ENCODE measurements at places on chromosomes 3 and 15.

GRCh38 chr15:63089260-63090043 lies 32.2 kb upstream of the LACTB start:
- no peak for DNase-seq

DNA sequence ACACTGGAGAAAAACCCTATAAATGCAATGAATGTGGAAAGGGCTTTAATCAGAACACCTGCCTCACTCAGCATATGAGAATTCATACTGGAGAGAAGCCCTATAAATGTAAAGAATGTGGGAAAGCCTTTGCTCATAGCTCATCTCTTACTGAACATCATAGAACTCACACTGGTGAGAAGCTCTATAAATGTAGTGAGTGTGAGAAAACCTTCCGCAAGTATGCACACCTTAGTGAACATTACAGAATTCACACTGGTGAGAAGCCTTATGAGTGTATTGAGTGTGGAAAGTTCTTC lies 7.4 kb upstream of the ZNF501 start:
- DNase-seq = no peak

- DNase-seq = no peak
Observed at GRCh38 chr3:115071166-115071565, 75.9 kb downstream of the ZBTB20 start.

DNA sequence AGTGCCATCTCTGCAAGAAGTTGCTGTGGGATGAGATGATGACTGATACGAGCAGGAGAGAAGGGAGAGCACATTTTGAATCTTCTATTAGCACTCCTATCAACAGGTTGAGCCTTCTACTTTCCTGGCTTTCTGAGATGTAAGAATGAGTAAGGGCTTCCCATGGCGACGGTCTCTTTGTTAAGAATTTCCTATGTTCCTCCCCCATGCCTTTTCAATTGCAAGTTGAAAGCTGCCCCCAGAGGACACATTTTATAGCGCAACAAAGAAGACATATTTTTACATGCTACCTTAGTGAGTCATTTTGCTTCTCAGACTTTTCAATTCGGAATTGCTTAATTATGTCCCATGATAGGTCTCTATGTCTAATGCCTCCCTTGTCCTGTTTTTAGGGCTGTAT lies 71.3 kb upstream of the LRTM1 start:
- DNase-seq = no peak

GRCh38 chr15:94230883-94231722 lies at the start of gene MCTP2:
Gene MCTP2 (plus strand): TSS chr15:94231561. CDS start chr15:94298266, 66,705 bp downstream.
- DNase-seq = peak; percentile 77

GRCh38 chr3:83482402-83483070 lies 1476.3 kb upstream of the CADM2 start:
- DNase-seq = no peak

- no peak for DNase-seq
Observed at GRCh38 chr3:39106851-39107387, 508 bp downstream of the GORASP1 start.

DNA sequence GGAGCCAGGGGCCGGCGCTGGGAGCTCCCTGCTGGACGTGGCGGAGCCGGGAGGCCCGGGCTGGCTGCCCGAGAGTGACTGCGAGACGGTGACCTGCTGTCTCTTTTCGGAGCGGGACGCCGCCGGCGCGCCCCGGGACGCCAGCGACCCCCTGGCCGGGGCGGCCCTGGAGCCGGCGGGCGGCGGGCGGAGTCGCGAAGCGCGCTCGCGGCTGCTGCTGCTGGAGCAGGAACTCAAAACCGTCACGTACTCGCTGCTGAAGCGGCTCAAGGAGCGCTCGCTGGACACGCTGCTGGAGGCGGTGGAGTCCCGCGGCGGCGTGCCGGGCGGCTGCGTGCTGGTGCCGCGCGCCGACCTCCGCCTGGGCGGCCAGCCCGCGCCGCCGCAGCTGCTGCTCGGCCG lies 1.5 kb downstream of the SMAD6 start:
- no peak for DNase-seq

- no peak for DNase-seq
Observed at GRCh38 chr3:123571264-123571972, 13.4 kb downstream of the HACD2 start.

- DNase-seq = no peak
Observed at GRCh38 chr3:140931801-140932200, 9.8 kb upstream of the SLC25A36 start.

DNA sequence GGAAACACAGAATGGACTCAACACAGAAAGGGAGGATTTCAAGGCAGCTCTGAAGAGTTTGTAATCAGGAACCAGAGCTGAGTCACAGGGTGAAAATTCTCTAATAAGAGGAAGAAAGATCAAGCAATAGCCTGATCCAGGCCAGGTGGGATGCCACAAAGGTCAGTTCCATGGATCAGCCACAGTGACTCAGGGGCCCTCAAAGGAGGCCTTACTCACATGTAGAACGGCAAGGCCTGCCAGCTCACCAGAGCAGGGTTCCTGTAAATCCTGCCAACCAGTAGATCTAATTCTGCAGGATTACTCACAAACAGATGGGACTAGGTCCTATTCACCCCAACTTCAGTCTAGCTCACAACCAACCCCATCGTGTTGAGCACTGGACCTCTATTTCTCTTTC lies 78.3 kb upstream of the PPP2R3A start:
- no peak for DNase-seq

- DNase-seq = no peak
Observed at GRCh38 chr3:127730171-127730570, 57.4 kb downstream of the ABTB1 start.

- no peak for DNase-seq
Observed at GRCh38 chr3:20669675-20670074, 483.7 kb upstream of the SGO1 start.

DNA sequence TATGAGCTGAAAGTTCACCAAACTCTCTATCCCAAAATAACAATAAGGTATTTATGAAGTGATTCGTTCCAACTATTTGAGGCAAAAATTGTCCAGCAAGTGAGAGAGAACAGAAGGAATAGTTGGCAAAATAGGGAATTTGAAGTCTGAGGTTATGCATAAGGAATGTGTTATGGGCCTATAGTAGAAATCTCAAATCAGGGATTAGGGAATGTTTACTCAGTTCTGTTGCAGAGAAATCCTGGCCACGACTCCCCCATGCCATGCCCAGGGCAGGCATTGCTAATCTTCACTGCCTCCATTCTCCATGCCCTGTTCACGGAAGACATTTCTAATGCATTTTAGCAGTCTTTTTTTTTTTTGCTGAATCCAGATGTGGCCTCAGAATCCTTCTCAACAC lies 58.6 kb downstream of the FLNB start:
- no peak for DNase-seq

DNA sequence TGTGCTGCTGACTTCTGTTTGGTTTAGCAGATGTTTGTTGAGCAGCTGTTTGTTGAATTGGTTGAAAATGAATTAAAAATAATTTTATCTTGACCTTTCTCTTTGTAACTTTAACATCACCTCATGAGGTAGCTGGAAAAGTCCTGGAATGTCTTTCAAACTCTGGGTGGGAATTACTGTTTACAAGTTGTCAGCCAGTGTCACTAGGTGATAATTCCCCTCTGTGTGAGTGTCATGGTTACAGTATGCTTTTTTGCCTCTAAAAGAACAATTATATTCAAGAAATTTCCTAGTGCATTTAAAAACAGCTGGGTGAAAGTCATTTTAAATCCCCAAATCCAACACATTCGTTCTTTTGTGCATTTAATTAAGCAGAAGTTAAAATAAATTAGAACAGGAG lies 113.2 kb downstream of the PTPRG start:
- no peak for DNase-seq

DNA sequence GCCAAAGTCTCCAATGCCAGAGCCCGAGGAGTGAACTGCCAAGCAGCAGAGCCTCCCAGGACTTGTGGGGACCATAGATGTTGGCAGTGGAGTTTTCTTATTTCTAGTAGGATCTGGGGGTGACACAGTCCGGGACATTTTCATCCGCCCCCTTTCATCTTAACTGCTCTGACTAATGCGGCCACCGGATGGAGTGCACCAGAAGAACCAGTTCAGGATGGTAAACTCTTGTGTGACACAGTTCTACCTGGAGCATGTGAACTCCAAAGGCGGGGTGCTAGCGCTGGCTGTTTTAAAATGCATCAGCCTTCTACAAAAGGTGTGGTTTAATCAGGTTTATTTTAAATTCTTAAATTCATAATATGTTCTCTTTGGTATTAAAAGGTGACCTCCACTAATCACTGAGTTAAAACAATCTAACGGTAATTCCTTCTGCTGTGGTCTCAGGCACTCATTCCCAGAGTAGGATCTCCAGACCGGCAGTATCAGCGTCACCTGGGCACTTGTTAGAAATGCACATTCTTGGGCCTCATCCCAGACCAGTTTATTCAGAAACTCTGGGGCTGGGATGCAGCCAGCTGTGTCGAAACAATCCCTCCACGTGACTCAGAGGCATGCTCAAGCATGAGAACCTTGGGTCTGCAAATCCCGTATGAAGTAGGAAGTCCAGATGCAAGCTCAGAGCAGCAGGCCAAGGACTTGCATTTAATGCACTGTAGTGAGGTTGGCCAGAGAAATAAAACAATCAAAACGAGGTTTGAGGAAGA lies 105.5 kb downstream of the GABRB3 start:
- no peak for DNase-seq

GRCh38 chr3:59367150-59367549 lies 317.3 kb upstream of the CFAP20DC start:
- DNase-seq = no peak

DNA sequence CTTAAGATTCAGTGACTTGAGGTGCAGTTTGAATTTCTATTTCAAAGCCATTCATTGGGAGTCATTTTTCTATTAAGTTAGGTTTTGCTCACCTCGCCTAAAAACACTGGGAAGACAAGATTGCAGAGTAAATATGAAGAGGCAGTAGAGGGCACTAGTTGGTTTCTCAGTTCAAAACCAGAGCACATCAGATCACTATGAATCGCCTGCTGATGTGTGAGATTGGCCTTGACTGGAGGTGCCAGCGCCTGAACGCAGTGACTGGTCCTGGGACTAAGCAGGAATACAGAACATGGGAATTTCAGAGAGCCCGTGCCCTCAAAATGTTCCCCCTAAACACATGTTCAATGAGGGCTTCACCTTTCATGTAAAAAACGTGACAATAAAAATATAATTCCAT lies 229.0 kb downstream of the ITPR1 start:
- no peak for DNase-seq

DNA sequence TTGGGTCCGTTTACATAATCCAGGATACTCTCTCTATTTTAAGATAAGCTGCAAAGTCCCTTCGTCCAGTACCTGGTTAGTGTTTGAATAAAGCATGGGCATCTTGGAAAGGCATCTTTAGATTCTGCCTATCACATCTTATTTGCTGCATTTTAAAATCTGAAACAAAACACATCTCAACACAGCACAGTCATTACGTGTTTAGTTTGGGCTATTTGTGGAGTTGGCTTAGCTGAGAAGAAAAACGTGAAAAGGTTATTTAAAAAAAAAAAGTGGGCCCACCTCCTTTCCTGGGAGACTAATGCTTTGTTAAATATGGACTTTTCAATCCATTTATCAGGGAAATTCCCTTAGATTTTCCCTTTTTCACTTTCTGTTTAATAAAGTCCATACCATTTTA lies 174.5 kb upstream of the WNT5A start:
- DNase-seq = no peak

DNA sequence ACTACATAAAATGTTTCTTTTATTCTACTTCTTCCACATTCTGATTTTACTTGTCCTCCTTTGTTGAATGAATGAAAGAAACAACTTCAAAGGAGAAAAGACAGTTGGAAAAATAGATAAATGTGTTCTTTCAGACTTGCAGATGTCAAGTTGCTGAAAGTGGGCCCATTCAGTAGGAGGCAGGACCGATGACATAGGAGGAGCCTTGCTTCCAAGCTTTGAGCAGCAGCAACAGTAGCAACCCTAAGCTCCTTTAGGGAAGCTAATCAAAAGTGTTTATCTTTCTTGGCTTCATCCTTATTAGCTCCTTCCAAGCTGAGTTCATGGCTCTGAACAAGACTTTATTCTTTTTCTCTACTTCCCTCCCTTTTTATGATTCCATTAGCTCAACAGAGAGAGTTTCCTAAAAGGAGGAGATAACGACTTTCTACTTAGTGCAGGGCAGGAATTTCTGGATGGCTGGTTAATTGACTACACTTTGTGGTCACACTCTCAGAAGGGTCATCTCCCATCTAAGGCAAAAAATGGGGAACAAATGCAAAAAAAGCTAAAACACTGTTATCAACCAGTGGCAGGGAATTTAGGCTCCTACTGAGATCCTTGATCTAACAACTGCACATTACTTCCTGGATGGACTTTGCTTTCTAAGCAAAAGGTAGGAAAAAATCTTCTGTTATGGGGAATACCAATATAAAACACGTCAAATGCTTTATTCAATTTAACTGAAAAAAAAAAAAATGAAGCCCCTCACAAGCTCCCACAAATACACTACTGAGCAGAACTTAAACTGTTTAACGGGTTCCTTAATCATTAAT lies 4.8 kb downstream of the MORC1 start:
- DNase-seq = no peak

DNA sequence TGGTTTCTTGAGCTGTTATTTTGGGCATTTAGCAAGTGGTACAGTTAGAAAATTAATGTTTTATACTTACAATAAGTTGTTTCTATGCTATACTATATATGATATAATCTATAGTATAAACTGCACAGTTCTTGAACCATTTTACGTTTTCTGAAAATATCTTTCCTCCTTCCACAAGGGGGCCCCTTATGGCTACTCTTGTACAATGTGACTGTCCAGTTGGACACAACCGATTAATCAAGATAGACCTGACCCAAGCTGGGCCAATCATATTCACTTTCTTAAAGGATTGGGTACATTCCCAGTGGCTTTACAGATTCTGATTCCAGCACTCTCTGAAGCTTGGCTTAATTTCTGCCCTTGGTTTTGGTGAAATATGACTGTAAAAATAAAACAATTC lies 953.4 kb downstream of the AGBL1 start:
- DNase-seq = no peak

DNA sequence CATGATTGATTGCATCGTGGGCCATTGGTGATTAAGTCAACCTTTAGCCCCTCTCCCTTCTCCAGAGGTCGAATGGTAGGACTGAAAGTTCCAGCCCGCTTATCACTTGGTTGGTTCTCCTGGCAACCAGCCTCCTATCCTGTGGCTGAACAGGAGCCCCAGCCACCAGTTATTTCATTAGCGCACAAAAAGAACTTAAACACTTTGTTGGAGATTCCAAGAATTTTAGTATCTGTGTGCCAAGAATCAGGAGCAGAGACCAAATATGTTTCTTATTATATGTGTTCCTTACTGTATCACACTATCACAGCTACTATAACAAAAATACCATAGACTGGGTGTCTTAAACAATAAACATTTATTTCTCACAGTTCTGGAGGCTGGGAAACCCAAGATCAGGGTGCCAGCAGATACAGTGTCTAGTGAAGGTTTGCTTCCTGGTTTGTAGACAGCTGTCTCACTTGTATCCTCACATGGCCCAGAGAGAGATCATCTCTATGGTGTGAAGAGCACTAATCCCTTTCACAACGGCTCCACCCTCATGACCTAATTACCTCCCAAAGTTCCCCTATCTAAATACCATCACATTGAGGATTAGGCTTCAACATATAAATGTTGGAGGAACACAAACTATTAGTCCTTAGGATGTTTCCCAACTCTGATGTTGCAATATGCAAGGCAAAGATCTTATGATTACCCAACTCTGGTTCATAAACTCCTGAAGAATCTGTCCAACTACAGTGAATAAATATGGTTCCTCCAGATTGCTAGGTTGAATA lies 30.5 kb upstream of the APH1B start:
- no peak for DNase-seq
